M059J (cell line): ENCODE measurements at places on chromosomes 12 and 14. TPM values are rescaled to one million over a fixed set of nuclear protein-coding genes. Genes with fewer than 3 reads are reported as not detected.

OAS2 gene
- 275 and 362 TPM in 2 replicates for total RNA-seq

TOX4 gene
- total RNA-seq: 18.5 and 40.5 TPM in 2 replicates

CDH24 gene
- total RNA-seq: 7.5 and 13.7 TPM in 2 replicates

GPD1 gene
- total RNA-seq: 0.20 TPM in 1 of 2 replicates, not detected in the other

PTGDR gene
- not detected in 2 replicates for total RNA-seq

IFI27 gene
- total RNA-seq: 1,115 and 1,511 TPM in 2 replicates

C3AR1 gene
- total RNA-seq: 0.47 and 1.3 TPM in 2 replicates

IAPP gene
- not detected in 2 replicates for total RNA-seq

CIROP gene
- not detected in 2 replicates for total RNA-seq

GRCh38 chr14:41144370-41144769, 462.3 kb upstream of the LRFN5 start:
- DNase-seq: no peak

DNA sequence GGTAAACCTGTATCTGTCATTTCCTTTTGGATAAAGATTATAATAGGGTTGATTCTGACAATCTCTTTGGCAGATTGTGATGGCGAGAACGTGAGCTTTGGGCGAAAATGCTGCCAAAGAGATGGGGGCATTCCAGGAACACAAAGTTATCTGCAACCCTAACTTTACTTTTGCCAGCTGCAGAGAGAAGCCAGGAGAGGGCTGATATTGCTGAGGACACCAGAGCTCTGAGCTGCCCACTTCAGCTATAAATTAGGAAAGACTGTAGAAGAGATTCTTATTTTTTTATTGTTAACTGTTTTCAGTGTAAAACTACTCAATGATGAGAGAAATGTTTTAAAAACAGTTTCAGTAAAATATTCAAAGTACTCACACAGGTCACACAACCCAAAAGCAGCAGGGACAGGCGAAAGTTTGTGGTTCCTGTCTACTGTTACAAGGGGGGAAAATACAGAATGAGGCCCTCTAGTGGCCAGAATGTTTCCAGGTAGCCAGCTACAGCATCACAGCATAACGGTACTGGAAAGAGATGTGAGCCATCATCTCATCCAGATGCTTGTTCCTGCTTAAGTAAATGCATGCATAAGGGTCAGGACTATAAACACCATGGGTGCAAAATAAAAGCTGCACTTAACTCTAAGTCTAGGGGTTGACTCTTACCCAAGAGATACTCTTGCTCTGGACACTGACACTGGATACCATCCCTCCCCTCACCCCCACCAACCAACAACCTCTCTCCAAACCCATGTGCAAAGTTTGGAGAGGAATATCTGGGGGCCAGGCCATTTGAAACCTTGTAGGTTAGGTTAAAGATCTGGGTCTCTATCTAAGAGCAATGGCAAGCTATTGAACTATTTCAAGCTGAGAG, 498.4 kb downstream of the RMST start:
- peak; percentile 2 for DNase-seq

- DNase-seq: no peak
Measured at GRCh38 chr14:59344691-59345455, 120.3 kb downstream of the GPR135 start.

- DNase-seq: no peak
Measured at GRCh38 chr14:50874757-50875156, 2.9 kb downstream of the ABHD12B start.

GRCh38 chr14:78673845-78674244, 503.7 kb downstream of the NRXN3 start:
- no peak for DNase-seq

DNA sequence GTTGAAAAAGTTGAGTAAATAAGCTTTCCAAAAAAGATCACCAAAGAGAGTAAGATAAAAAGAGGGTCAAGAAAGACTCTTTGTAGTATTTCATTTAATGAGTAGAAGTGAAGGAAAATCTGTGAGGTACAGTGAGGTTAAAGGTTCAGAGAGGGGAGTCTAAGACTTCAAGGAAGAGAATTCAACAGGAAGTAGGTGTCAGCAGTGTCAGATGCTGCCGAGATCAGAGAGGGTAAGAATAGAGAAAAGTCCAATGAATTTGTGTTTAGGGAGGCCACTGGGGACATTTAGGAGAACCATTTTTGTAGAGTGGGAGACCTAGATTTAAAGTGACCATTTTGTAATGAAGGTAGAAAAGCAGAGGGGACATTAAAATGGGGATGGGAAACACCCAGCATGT, 71.6 kb upstream of the KRAS start:
- DNase-seq: no peak

- no peak for DNase-seq
Measured at GRCh38 chr14:68880581-68881105, 87.8 kb upstream of the ZFP36L1 start.

DNA sequence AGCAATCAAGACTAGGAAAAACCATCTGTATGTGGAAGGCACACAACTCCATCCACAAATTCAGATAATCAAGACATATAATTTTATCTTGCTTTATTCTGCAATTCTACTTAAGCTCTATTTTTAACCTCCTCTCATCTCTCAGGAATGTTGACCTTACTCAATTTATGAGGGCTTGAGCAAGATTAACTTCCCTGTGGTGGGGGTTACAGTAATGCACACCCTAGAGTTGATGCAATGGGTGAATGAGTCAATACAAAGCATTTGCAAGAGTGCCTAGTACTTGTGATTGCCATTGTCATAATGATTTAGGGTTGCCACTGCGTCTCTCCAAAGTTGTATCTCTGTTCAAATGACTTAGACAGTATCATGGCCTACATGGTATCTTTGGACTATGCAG, 1598.4 kb upstream of the TMEM132C start:
- DNase-seq: peak; percentile 87

DNA sequence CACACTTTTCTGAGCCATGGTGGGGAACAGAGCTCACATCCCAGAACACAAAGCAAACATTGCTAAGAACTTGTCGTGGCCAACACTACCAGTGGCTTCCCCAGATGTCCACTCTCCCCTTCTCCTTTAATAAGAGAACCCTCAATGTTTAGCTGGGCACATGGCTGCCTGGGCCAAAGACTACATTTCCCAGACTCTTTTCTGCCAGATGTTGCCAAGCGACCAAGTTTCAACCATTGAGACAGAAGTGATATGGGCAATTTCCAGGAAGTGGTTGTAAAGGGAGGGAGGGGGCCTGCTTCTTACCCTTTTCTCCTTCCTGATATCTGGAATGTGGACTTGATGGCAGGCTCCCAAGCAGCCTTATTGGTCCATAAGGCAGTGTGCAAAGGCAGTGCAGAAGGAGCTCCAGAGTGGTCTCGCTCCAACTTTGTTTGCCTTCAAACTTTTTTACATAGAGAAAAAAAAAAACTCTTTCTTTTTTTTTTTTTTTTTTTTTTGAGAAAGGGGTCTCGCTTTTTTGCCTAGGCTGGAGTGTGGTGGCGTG, 24.9 kb upstream of the JDP2 start:
- no peak for DNase-seq

GRCh38 chr12:69189378-69189978, 49.9 kb upstream of the CPSF6 start:
- peak; percentile 12 for DNase-seq

DNA sequence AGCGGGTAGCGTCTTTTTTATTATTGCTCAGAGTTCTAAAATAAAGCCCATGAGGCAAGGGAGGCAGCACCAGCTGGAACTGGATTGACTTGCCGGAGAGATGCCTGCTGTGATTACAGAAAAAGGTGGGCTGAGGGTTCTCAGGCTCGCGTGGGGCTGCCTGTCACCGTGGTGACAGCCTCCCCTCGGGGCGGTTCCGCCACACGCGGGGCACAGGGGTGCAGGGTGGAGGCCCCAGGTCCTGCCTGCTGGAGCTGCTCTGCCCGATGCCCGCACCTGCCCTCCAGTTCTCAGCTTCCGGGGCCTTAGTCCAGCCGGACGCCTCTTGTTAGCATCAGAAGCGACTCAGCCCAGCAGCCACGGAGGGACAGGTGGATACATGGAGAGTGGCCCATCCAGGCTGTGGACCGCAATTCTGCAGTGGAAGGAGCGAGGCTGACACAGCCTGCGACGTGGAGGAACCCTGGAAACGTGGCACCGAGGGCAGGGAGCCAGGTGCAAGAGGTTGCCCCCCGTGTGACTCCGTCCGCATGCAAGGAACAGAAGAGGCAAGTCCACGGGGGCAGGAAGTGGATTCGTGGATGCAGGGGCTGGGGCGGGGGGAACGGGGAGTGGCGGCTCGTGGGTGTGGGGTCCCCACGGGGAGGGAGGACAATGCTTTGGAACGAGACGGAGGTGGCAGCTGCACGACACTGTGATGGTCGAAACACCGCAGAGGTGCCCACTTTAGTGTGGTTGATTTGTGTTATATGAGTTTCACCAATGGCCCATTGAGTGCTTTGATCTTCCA, 79.5 kb downstream of the GALNT9 start:
- DNase-seq: no peak
